ENCODE measurements at places on chromosomes 1 and 21. TPM values are rescaled to one million over a fixed set of nuclear protein-coding genes. Genes with fewer than 3 reads are reported as not detected.

Gene RPTN
- total RNA-seq, result not detected

Gene GSTM3
- 6.4 TPM for total RNA-seq

Gene NTMT2
- total RNA-seq, result not detected

Gene ZMYND12
- not detected for total RNA-seq

Gene TDRKH
- total RNA-seq, result 14.9 TPM

Gene HAPLN2
- total RNA-seq, result not detected

Gene RIPK4
- total RNA-seq, result not detected

Gene SLC9C2
- total RNA-seq, result not detected

Gene CHRM3
- not detected for total RNA-seq

Gene TMEM82
- total RNA-seq, result not detected

Gene FCRL4
- total RNA-seq, result not detected

Gene GBP1
- 219 TPM for total RNA-seq
